Fibroblast of skin of right biceps (primary cell): ENCODE measurements at places on chromosomes 7 and 10.

DNA sequence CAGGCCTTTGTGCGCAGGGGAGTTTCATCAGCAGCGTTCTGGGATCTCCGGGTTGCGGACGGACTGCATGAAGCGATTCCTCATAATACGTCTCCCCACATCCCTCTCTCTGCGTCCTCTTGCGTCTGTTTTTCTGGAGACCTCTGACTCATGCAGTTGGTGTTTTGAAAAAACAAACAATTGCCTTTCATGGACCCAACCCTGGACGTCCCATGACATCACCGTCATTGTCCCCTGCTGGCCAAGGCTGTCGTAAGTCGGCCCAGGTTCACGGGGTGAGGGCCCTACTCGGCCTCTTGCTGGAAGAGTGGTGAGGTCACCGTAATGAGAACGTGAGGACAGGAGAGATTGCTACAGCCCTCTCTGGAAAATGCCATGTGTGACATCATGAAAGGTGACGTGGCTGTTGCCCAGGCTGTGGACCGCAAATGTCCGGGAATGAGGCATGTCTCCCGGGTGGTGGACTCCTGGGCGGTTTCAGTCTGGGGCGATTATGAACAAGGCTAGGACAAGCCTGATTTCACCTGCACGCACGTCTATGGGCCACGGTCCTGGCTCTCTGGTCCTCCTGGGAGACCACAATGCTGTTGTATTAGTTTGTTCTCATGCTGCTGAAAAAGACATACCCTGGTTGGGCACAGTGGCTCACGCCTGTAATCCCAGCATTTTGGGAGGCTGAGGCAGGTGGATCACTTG lies 9.8 kb upstream of the MAFK start:
- DNase-seq, result no peak

DNA sequence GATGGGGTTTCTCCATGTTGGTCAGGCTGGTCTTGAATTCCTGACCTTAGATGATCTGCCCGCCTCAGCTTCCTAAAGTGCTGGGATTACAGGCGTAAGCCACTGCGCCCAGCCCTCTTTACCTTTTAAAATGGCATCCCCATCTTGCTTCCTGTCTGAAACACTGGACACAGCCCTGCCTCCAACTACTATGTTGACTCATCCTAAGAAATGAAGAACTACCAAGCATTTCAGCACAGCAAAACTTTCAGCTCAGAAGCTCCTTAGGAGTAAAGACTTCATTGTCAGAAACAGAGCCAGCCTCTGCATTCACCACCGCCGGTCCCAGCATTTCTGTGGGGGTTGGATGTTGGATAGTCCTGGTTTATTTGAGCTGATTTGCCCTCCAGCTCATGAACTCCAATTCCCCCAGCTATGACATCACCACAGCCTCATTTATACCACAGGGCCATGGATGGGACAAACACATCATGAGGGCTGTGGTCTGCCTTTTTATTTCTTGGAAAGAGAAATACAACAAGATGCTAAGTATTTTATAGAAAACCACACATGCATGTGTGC lies 123.5 kb downstream of the ADCY1 start:
- DNase-seq, result peak; percentile 42

GRCh38 chr10:123402656-123403055 lies 248.5 kb downstream of the BUB3 start:
- no peak for DNase-seq

DNA sequence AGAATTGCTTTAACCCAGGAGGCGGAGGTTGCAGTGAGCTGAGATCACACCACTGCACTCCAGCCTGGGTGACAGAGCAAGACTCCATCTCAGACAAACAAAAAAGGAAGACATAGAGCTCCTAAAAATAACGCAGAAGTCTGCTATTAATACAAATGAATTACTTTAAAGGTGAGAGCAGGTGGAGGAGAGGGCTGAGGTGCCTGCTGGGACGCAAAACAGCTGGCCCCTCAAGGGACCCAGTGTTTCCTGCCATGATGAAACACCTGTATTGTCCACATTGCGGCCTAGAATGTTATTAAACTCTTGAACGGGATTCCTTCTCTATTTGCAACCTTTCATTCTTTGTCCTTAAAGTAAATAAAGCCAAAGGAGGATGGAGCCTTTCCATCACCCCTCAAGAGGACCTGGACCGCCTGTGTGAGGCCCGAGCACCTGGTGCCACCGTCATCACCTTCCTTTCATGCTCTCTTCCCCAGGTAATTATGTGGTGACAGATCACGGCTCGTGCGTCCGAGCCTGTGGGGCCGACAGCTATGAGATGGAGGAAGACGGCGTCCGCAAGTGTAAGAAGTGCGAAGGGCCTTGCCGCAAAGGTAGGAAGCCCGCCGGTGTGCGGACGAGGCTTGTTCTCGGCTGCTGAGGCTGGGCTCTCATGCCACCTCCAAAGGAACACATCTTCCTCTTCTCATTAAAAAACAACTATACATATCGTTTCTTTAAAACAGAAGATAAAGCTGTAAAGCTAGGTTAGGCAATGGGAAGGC lies 136.7 kb downstream of the EGFR start:
- no peak for DNase-seq

DNA sequence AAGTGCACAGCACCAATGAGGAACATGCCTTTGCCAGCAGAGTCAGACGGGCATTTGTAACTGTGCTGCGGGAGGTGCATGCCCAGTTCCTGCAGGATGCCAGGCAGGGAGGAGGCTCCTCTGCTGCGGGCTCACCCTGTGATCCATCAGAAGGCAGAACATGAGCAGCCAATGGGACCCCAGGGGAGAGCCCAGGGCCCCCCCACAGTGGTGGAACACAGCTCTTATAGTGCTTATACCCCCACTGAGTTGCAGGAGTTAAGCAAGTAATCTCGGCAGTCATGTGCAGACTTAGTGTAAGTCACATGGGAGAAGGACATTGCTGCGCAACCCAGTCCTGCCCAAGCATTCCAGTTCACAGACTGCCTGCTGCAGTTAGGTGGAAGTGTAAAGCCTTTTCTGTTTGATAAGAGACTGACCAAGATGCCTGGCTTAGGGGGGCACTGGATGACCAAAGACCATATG lies 120.3 kb upstream of the TMEM106B start:
- DNase-seq, result no peak

- peak; percentile 56 for DNase-seq
Observed at GRCh38 chr10:75099952-75100763, 11.3 kb upstream of the SAMD8 start.

GRCh38 chr10:128848810-128849209 lies 618.2 kb upstream of the MGMT start:
- DNase-seq, result no peak

GRCh38 chr10:43221419-43222209 lies 45.3 kb downstream of the RASGEF1A start:
- DNase-seq, result no peak

DNA sequence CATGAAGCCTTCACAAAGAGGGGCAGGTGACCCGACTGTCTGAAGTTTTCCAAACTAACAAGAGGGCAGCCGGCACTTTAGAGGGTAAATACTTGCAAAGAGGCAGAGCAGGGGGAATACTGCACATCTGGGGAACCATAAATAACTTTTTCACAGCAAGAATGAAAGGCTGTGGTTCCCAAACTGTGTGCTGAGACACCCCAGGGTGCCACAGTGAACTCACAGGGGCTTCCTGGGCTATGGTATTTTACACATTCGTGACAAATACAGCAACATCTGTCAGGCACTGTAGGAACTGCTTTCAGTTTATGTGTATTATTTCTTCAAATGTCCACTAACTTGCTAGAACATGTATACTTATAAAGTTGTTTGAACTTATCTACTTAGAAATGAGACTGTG lies 67.2 kb downstream of the TBXAS1 start:
- DNase-seq, result no peak

GRCh38 chr10:11242443-11243387 lies 225.0 kb downstream of the CELF2 start:
- DNase-seq, result peak; percentile 30

- DNase-seq, result no peak
Observed at GRCh38 chr7:28104811-28105210, 75.8 kb downstream of the JAZF1 start.

GRCh38 chr10:22704471-22704911 lies 9.9 kb downstream of the PIP4K2A start:
- no peak for DNase-seq

DNA sequence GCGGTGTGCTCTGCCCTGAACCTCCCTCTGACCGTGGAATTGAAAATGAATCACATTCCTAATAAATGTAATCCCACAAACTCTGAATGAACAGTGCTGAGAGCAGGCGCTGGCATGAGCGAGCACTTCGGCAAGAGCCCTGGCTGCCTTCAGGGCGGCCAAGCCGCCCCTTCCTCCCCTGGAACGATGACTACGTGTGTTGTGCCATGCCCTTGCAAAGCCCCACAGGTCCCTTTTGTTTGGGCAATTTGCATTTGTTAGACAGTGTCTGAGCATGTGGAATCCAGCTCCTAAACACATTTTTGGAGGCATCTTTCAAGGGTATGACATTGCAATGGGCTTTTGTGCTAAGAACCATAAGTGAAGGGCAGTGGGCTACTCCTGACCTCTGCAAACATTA lies 95.6 kb upstream of the MKI67 start:
- no peak for DNase-seq

DNA sequence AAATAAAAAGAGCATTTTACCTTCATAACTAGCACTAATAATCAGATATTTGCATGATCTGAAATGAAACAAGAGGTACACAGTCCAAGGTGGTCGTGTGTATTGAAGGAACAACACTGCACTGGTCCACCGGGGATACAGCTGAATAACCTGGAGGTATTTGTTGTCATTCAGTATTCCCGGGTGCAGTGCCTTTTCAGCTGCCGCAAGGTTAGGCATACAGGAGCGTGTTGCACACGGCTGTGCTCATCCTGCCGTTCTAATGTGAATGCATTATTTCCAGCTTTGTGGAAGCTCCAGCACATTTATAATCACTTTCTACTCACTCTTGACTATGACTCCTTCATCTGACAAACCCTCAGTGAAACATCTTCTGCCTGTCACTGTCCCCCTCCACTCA lies 377.8 kb downstream of the GFRA1 start:
- DNase-seq, result no peak

DNA sequence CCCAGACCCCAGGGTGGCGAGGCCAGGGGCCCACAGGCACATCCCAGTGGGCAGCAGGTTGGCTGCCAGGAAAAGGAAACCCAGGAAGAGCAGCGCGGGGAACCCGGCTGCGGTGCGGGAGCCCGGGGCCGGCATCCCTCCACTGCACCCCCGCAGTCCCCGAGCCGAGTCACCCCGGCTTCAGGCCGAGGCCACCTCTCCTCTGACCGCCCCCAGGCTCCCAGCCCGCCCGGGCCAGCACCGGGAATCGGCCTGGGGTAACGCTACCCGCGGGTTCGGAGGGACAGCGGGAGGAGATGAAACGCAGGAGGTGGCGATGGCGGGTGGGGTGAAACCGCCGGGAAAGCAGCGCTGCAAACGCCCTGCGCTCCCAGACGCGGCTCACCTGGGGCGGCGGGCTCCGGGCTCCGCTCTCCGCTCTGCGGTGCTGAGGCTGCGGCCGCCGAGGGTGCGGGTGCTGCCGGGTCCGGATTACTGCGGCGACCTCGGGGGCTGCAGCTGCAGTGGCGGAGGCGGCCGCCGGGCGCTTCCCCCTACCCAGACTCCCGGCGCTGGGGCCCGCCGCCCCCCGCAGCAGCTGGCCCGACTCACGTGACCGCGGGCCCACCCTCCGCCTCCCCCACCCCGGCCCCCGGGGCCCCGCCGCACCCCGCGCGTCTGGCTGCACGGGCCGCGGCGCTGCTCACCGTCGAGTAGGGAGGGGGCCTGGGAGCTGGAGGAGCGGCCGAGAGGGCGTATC lies at the start of gene SCRN1:
TSS of gene SCRN1 (minus strand) at position 545 of the 739 bp plus-strand sequence. CDS start 20,734 bp downstream, outside the sequence.
- DNase-seq, result peak; percentile 68

DNA sequence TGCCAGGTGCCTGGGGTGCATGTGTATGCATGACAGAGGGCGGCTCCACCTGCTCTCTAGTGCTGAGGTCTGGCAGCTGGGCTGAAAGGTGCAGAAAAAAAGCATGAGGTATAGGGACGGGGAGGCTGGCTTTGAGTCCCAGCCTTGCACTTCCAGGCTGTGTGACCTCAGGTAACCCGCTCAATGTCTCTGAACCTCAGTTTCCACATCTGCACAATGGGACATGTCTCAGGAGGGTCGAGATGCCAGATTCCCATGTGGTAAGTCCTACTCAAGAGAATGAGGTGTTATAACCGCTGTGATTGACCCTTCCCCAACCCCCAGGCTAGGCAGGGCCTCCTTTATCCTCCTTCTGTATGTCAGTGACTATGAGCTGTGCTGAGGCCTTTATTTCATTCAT lies 48.8 kb downstream of the ARHGAP22 start:
- DNase-seq, result no peak

GRCh38 chr10:28094121-28094520 lies 95.2 kb upstream of the ODAD2 start:
- DNase-seq, result no peak

- no peak for DNase-seq
Observed at GRCh38 chr7:12637819-12638592, 49.4 kb upstream of the ARL4A start.

GRCh38 chr7:69670701-69671100 lies 72.4 kb downstream of the AUTS2 start:
- peak; percentile 60 for DNase-seq

DNA sequence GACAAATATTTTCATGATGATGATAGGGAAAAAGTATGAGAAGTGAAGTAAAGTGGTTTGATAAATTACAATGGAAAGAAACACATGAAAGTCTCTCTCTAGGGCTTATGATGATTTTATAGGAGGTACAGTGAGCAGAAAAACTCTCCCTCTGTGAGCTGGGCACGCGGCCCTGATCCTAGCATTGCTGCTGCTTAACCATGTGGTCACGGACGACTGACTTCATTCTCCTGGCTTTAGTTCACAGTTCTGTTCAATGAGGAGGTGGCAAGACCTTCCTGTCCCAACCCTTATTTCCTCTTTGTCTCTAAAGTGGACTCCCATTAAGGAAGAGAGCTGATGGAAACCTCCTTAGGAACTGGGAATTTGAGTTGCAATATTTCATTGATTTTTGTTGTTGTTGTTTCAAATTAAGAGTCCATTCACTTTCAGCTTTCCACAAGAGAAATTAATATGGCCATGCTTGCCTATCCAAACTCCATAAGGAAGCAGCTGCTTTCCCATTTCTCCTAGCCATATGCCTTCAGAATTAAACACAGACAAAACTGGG lies 8.2 kb upstream of the PON3 start:
- no peak for DNase-seq

DNA sequence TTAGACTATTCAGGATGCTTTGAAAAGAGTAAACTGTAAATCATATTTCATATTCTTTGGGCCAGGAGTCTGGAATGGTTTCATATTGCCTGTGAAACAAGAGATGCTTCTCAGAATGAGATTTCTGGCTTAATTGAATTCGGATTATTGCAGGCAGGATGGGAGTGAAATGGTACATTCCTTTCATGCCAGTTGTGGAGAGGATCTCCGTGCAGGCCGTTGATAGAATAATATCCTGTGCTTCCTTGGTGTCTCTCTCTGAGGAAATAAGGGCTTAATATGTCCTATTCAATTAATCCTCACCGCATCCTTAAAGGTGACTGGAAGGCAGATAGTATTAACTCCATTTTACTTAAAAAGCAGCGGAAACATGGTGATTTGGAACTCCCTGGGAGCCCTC lies 56.6 kb downstream of the CUX1 start:
- DNase-seq, result peak; percentile 58

- no peak for DNase-seq
Observed at GRCh38 chr7:143938379-143939243, 3.6 kb downstream of the OR2F2 start.
